GM12865 (cell line): ENCODE measurements at places on chromosomes 6 and 20.

- no peak for DNase-seq
Measured at GRCh38 chr6:28558629-28559028, 32.9 kb downstream of the GPX5 start.

- peak; percentile 69 for DNase-seq
Measured at GRCh38 chr6:4134841-4135664, at the start of gene ECI2. ECI2 (minus strand) TSS chr6:4135575; CDS start chr6:4135560, 15 bp downstream.

GRCh38 chr20:41014561-41015088 lies 14.0 kb upstream of the TOP1 start:
- DNase-seq: no peak

DNA sequence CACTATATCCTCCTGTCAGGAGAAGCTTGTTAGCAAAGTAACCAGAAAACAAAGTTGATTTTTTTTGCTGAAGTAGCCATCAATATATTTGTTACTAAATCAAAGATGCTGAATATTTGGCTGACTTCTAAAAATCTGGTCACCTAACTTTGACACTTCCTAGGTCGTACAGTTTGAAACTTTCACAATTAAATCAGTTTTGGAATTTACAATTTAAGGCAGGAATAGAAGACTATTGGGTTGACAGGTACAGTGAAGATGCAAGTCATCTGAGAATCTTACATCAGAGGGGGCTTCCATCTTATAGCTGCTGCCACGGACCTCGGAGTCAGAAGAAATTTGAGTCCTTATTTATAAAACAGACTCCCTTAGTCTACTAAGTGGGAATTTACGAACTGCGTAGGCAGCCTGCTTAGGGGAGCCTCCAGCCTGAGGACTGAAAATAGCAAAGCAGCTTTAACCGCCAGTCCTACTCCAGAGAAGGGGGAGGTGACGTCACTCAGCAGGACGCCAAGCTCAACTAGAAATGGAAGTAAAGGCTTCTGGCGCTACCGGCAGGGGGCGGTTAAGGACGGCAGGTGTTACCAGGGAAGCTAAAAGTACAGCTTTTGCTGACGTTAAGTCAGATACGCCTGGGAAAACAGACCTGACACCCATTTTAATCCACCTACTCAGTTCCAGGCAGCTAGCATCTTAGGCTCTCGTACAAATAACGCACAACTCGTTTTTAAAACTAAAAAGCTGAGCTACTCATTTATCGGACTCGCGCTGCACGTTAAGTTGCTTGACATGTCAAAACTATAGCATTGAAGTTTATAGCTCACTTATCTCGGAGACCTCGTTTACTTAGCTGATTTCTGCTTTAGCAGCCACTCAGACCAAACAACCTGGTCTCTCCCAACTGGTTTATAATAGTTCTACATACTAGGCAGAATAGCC lies 61.1 kb upstream of the HFE start:
- DNase-seq: peak; percentile 97

DNA sequence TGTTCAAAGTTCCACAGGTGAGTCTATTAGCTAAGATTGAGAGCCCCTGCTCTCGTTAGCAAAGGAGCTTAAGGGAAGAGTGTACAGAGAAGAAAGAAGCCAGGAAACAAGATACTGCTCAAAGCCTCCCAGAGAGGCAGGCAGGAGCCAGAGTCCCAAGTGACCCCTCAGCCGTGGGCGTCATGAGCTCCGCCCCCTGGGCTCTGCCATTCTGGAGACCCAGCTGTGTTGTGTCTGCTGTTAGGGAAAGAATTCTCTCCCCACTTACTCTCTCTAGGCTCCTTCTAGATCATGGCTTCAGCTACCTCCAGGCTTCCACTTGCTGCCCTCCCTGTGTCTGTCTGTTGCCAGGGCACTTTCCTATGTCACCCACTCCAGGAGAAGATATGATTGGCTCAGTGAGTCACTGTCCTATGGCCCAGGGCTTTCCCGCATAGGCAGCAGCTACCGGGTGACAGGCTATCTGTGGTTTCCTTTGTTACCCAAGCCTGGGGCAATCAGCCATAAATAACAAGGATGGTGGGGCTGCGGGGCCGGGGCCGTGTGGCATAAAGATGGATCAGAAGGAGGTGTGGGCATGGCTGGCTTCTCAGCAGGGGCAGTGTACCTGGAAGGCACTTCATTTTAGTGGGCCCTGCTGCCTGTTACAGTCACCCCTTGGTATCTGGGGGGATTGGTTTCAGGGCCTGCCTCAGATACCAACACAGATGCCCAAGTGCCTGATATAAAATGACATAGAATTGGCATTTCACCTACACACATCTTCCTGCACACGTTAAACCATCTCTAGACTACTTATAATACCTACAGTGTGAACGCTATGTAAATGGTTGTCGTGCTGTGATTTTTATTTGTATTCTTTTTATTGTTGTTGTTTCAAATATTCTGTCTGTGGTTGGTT lies 118.9 kb downstream of the ARMC2 start:
- DNase-seq: no peak

DNA sequence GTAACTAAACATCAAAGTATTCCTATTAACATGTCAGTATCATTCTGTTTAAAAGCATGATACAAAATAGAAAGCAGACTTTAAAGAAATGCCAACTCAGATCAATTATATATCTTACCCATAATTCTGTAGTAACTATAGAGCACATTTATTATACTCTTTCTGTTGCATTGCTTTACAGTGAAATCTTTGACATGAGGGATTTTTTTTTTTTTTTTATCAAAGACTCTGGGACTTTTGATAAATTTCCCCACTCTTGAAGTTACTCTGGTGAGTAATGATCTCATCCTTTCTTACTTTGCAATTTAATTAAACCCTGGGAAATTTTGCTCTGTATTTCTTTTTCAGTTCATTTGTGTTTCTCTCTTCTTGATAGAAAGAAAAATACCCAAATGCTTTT lies 17.4 kb downstream of the ADGRF4 start:
- peak; percentile 12 for DNase-seq

GRCh38 chr6:108193131-108193530 lies 27.3 kb downstream of the NR2E1 start:
- no peak for DNase-seq

DNA sequence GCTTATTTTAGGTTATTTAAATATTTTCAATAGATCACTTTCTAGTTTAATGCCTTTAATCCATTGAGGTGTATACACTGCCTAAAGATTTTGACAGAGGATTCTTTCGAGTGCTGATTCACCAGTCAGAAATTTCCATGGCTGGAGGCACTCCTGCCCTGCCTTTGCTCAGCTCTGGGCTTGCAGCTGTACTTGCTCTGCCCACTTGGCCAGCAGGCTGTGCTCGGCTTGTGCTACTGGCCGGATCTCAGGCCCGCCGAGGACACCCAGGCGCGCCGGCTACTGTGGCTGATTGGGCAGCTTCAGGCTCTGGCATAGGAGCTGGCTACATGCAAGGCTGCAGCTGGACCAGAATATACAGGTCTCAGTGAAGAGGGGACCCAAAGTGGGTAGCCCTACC lies 675.1 kb upstream of the MMS22L start:
- DNase-seq: no peak

- DNase-seq: no peak
Measured at GRCh38 chr6:40371621-40372020, 215.5 kb downstream of the LRFN2 start.

DNA sequence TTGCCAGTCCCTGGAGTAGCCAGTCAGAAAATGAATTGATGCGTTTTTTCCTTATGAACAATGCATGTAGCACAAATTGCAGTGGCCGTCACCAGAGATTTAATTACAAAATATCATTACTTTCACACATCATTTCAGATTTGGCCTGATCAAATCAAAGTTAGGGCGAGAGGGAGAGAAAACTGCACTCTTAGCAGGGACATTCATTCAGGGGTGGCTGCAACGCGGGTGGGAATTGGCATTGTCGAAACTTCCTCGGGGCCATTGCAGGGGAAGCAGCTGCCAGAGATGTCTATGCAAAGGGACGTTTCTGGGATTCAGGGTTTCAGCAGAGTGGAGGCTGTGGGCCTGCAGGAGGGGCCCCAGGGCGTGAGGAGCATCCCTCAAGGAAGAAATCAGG lies 76.5 kb upstream of the TOP1 start:
- no peak for DNase-seq

DNA sequence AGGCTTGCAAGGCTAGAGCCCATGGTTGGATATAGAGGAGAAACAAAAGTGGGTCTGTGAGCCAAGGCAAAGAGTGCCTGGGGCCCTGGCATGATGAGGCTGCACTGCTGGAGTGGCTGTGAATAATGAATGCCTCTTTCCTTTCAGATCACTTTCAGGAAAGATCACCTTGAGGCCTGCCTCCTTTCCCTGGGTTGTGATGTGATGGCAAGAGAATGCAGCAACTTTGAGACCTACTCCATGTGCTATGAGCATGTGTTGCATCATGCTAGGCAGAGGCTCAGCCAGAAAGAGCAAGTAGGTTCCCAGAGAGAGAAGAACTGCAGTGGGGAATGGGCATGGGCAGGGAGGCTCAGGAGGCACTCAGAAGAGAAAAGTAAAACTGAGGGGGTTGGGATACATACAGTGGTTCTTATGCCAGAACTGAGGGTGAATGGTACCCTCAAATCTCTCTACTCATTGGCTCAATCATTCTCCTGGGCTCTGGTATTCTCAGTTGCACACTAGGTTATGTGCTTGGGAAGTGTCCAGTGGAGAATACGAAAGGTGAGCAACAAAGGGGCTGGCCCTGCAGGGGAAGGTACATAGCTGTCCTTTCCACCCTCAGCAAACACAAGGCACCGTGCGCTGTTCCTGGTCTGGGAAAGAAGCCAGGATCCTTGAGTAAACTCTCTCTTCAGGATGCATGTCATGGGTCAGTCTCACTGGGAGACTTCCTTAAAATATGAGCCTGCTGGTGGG lies 45.9 kb downstream of the CD164 start:
- no peak for DNase-seq

- DNase-seq: no peak
Measured at GRCh38 chr20:16556301-16556700, 16.9 kb downstream of the KIF16B start.

DNA sequence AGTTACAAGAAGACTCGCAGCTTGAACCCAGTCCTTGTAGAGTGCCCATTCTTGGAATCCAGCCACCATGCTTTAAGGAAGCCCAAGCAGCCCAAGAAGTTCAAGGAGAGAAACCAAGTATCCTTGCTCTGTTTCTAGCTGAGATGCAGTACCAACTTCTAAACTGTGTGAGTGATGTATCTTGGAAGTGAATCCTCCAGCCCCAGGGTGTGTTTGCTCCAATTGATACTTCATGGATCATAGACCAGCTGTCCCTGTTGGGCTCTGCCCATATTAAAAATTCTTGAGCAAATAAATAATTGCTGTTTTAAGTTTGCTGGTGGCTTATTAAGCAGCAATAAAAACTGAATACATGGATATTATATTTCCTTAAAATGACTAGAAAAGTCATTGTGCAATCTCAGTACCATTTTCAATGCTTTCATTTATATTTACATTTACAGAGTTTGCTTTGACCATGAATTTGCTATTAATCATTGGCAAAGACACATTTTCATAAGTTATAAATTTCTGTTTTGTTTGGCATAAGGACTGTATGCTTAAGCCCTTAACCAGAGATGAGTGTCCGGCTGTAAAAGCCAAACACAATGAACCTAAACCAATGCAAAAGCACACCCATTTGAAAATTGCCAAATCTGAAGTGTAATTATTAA lies 9.2 kb downstream of the SPTLC3 start:
- no peak for DNase-seq

GRCh38 chr6:15089569-15090144 lies 156.2 kb upstream of the JARID2 start:
- DNase-seq: no peak

DNA sequence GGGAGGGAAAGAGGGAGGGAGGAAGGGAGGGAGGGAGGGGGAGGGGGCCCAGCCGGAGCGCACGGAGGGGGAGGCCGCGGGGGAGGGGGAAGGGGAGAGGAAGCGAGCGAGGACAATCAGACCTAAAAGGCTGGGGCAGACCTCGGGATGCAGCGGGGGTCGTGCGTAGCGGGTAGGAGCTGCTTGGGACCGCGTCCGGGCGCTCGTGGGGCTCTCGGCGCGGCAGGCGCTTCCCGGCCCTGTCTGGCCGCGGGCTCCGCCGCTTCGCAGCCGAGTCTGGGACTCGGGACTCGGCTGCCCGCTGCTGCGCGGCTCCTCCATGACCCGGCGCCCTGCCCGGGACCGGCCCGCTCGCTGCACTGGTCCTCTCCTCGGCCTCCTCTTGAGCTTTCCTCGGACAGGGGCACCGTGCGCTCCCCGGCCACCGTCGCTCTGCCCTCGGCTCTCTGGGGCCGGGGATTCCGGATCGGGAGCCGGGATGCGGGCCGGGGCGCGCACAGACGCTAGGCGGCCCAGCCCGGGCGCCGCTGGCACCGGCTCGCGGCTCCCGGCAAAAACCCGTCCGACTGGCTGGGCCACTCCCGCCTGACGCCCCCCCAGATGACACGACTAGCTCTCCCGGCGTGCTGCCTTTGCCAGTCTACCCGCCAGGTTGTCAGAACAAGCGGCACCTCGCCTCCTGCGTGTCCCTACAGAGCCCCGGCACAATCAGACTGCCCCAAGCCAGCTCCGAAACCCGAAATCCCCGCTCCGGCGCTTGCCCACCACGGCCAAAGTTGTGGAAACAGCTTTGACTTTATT lies 2.2 kb downstream of the TFAP2A start:
- peak; percentile 49 for DNase-seq

DNA sequence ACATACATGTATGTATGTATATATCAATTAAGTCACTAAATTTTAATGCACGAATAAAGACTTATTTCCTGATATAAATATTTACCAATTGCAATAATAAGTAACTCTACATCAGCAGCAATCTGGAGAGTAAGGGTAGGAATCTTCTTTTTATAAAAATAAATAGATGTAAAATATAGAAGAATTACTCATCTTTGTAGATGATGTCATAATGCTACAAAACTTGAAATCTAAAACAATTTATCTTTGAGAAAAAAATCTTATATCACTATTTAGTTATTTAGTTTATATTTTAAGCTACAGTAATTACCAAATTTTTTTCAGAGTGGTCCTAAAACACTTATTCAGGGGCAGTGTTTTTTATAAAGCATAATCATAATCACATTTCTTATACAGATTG lies 351.7 kb downstream of the RIMS1 start:
- no peak for DNase-seq

GRCh38 chr6:158557927-158558326 lies 2.0 kb upstream of the TMEM181 start:
- no peak for DNase-seq

- DNase-seq: no peak
Measured at GRCh38 chr6:125918230-125918629, 38.3 kb upstream of the HINT3 start.
